ENCODE measurements at places on chromosomes 2 and 18. TPM values are rescaled to one million over a fixed set of nuclear protein-coding genes. Genes with fewer than 3 reads are reported as not detected.

DSG2 gene
- 26.4 TPM for total RNA-seq

CNTNAP5 gene
- total RNA-seq = not detected

HNRNPA3 gene
- 29.8 TPM for total RNA-seq

GRCh38 chr2:108594132-108594981 lies 60.1 kb downstream of the LIMS1 start:
- peak; percentile 86 for DNase-seq

DNA sequence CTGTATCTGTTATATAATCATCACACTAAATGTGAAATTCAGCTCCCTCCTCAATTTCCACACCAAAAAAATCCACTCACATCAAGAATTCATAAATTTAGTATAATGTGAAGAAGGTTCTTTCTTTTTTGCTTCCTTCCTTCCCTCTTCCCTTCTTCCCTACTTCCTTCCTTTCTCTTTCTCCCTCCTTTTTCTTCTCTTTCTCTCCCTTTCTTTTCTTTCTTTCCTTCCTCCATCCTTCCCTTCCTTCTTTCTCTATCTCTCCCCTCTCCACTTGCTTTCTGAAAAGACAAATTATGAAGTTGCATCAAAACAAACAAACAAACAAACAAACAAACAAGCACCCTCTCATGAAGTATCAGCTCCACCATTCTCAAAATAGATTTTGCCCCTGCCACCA lies 290.0 kb downstream of the PDE11A start:
- no peak for DNase-seq
